ENCODE measurements at places on chromosomes 7 and 10. TPM values are rescaled to one million over a fixed set of nuclear protein-coding genes. Genes with fewer than 3 reads are reported as not detected.

- H3K36me3 ChIP-seq = no peaks in the 10 kb centered on the region
- H3K27me3 ChIP-seq = no peaks in the 10 kb centered on the region
- no peak overlapping the region for H3K4me3 ChIP-seq
- DNase-seq = no peak
- no peaks in the 10 kb centered on the region for H3K4me1 ChIP-seq
Observed at GRCh38 chr10:8159341-8160165, 105.1 kb downstream of the GATA3 start.

- no peak overlapping the region for H3K27ac ChIP-seq
- H3K4me1 ChIP-seq = no peaks in the 10 kb centered on the region
- H3K27me3 ChIP-seq = no peaks in the 10 kb centered on the region
- DNase-seq = no peak
- no peak overlapping the region for H3K4me3 ChIP-seq
Observed at GRCh38 chr10:78614267-78614666, 454.5 kb upstream of the ZMIZ1 start.

GRCh38 chr7:8386926-8387550 lies 46.4 kb upstream of the NXPH1 start:
- H3K27ac ChIP-seq = no peak overlapping the region
- no peaks in the 10 kb centered on the region for H3K4me1 ChIP-seq
- no peaks in the 10 kb centered on the region for H3K36me3 ChIP-seq
- no peak overlapping the region for H3K4me3 ChIP-seq
- no peak for DNase-seq

PCLO gene
- 28.3 TPM for total RNA-seq

MYL10 gene
- not detected for total RNA-seq

VPS37D gene
- total RNA-seq = 3.9 TPM

GRCh38 chr10:80173466-80173865 lies 31.9 kb downstream of the ANXA11 start:
- H3K4me1 ChIP-seq = peaks cover 19% of the 10 kb centered on the region
- no peaks in the 10 kb centered on the region for H3K36me3 ChIP-seq
- no peak overlapping the region for H3K4me3 ChIP-seq
- no peaks in the 10 kb centered on the region for H3K27me3 ChIP-seq
- H3K27ac ChIP-seq = no peak overlapping the region

TFPI2 gene
- total RNA-seq = not detected

- no peaks in the 10 kb centered on the region for H3K27me3 ChIP-seq
- DNase-seq = peak; percentile 39
- H3K4me1 ChIP-seq = peaks cover 2% of the 10 kb centered on the region
- H3K27ac ChIP-seq = no peak overlapping the region
Observed at GRCh38 chr7:80942261-80943041, 23.6 kb upstream of the SEMA3C start.

FAM200A gene
- 4.4 TPM for total RNA-seq

GRCh38 chr7:24652251-24652939 lies 79.1 kb downstream of the PALS2 start:
- no peaks in the 10 kb centered on the region for H3K4me1 ChIP-seq
- no peaks in the 10 kb centered on the region for H3K36me3 ChIP-seq
- H3K27me3 ChIP-seq = no peaks in the 10 kb centered on the region
- no peak for DNase-seq

FGFR2 gene
- total RNA-seq = 113 TPM

- no peaks in the 10 kb centered on the region for H3K27me3 ChIP-seq
- H3K36me3 ChIP-seq = no peaks in the 10 kb centered on the region
- no peak for DNase-seq
- no peak overlapping the region for H3K27ac ChIP-seq
- H3K4me3 ChIP-seq = no peak overlapping the region
Observed at GRCh38 chr10:14172336-14172950, 158.3 kb downstream of the FRMD4A start.

SLC39A12 gene
- not detected for total RNA-seq

GRCh38 chr7:111059833-111060232 lies 31.1 kb upstream of the LRRN3 start:
- H3K27me3 ChIP-seq = no peaks in the 10 kb centered on the region
- no peak overlapping the region for H3K27ac ChIP-seq
- no peaks in the 10 kb centered on the region for H3K4me1 ChIP-seq

DNA sequence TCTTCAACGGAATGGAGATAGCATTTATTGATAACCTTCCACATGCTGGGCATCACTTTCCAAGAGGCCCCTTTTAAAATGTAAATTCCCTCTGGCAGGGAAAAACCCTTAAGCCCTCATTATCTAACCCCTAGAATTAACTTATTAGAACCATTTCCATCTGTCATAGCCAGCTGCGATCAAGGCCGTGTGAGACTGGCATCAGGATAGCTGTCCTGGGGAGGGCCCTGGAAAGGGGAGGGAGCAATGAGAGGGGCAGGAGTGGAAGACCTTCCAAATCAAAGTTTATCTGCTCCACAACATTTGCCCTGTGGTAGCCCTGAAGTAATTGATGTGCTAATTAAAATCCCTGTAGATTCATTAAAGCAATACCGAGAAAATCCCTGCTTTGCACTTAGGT lies 45.0 kb upstream of the JAZF1 start:
- no peak overlapping the region for H3K27ac ChIP-seq
- no peaks in the 10 kb centered on the region for H3K4me1 ChIP-seq
- H3K4me3 ChIP-seq = no peak overlapping the region
- H3K36me3 ChIP-seq = no peaks in the 10 kb centered on the region
- no peaks in the 10 kb centered on the region for H3K27me3 ChIP-seq

- DNase-seq = no peak
- no peak overlapping the region for H3K27ac ChIP-seq
- no peak overlapping the region for H3K4me3 ChIP-seq
- no peaks in the 10 kb centered on the region for H3K4me1 ChIP-seq
Observed at GRCh38 chr7:112001091-112001826, 204.9 kb downstream of the DOCK4 start.

DNA sequence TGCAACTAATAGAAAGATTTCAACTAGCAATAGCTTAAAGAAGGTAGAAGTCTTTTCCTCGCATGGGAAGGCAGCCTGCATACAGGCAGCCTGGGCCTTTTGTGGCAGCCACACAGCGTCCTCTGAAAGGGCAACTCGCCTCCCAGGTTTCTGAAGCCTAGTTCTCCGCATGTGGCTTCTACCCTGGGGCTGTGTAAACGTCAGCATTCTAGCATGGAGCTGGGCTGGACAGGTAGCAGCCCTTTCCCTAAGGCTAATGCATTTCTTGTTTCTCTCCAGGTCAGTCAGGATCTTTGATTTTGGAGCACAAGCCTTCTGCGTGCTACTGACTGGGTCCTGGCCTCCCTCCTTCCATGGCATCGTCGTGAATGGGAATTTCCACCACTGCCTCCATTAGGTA lies 23.8 kb upstream of the SEC61G start:
- no peaks in the 10 kb centered on the region for H3K27me3 ChIP-seq
- DNase-seq = no peak
- no peaks in the 10 kb centered on the region for H3K36me3 ChIP-seq
- H3K27ac ChIP-seq = no peak overlapping the region
- H3K4me1 ChIP-seq = no peaks in the 10 kb centered on the region

HOXA10 gene
- not detected for total RNA-seq

GRCh38 chr10:93999401-93999851 lies 5.7 kb downstream of the PLCE1 start:
- H3K27me3 ChIP-seq = no peaks in the 10 kb centered on the region
- peaks cover 26% of the 10 kb centered on the region for H3K4me1 ChIP-seq
- peak; percentile 68 for DNase-seq
- no peaks in the 10 kb centered on the region for H3K36me3 ChIP-seq

TMEM140 gene
- total RNA-seq = 15.0 TPM

GRCh38 chr10:121357401-121357800 lies 240.8 kb downstream of the FGFR2 start:
- no peaks in the 10 kb centered on the region for H3K27me3 ChIP-seq
- H3K4me1 ChIP-seq = peaks cover 3% of the 10 kb centered on the region
- H3K36me3 ChIP-seq = no peaks in the 10 kb centered on the region

DNA sequence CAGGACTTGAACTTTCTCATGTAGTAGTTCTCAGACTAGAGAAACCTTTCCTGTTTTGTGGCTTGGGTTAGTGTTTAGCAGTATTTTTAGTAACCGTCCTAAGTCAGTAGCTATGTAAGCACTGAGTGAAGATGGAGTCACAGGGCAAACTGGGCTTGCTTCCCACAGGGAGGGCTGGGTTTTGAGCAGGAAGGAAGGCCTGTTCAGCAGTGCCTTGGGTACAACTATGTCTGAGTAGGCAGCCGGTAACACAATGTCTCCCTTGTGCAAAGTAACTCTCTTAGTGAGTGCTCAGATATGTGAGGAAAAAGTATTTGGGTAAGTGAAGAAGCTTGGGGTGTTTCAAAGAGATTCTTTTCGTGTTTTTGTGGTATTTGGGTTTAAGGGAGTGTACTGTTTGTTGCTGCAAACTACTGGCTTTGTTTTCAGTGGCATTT lies 96.4 kb downstream of the CCSER2 start:
- peak; percentile 96 for DNase-seq
- H3K36me3 ChIP-seq = no peaks in the 10 kb centered on the region
- H3K27ac ChIP-seq = peak overlapping the region; percentile 81
- H3K4me1 ChIP-seq = peaks cover 34% of the 10 kb centered on the region
- no peaks in the 10 kb centered on the region for H3K27me3 ChIP-seq
- peak overlapping the region; percentile 5 for H3K4me3 ChIP-seq

DNAJC1 gene
- 157 TPM for total RNA-seq

- DNase-seq = no peak
- H3K27me3 ChIP-seq = no peaks in the 10 kb centered on the region
- H3K27ac ChIP-seq = no peak overlapping the region
- no peak overlapping the region for H3K4me3 ChIP-seq
Observed at GRCh38 chr10:85645926-85646711, 720.5 kb downstream of the GRID1 start.

DNA sequence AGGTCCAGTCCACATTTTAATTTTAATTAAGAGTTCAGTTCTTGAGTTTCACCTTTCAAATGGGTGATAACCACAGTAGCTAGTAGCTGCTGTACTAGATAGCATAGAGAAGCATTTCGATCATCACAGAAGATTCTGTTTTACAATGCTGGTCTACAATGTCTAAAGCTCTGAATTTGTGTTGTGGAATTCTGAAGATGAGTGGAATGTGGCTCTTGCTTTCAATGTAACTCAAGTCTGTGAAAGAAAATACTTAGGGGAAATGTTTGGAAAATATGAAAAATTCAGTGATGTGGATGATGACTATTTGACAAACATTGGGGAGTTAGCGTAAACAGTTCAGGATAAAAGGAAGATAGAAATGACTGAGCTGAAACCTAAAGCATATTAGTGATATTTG lies 139.4 kb downstream of the GNAT3 start:
- DNase-seq = no peak
- no peaks in the 10 kb centered on the region for H3K36me3 ChIP-seq
- H3K27ac ChIP-seq = no peak overlapping the region
- H3K4me3 ChIP-seq = no peak overlapping the region
- no peaks in the 10 kb centered on the region for H3K4me1 ChIP-seq

GRCh38 chr7:49790209-49790608 lies 16.8 kb downstream of the VWC2 start:
- H3K4me3 ChIP-seq = no peak overlapping the region
- no peaks in the 10 kb centered on the region for H3K36me3 ChIP-seq
- H3K27ac ChIP-seq = no peak overlapping the region
- H3K4me1 ChIP-seq = peaks cover 2% of the 10 kb centered on the region
- no peaks in the 10 kb centered on the region for H3K27me3 ChIP-seq
- DNase-seq = no peak

- H3K4me3 ChIP-seq = no peak overlapping the region
- H3K4me1 ChIP-seq = no peaks in the 10 kb centered on the region
- no peaks in the 10 kb centered on the region for H3K27me3 ChIP-seq
- H3K36me3 ChIP-seq = no peaks in the 10 kb centered on the region
- DNase-seq = no peak
Observed at GRCh38 chr10:88392222-88392621, 190.9 kb downstream of the RNLS start.

- no peak for DNase-seq
- H3K27ac ChIP-seq = no peak overlapping the region
- no peaks in the 10 kb centered on the region for H3K36me3 ChIP-seq
Observed at GRCh38 chr7:97480772-97481390, 251.0 kb upstream of the TAC1 start.

GRCh38 chr10:101624526-101625102 lies 36.5 kb downstream of the DPCD start:
- H3K36me3 ChIP-seq = peaks cover 3% of the 10 kb centered on the region
- DNase-seq = no peak
- H3K27me3 ChIP-seq = no peaks in the 10 kb centered on the region
- H3K4me3 ChIP-seq = no peak overlapping the region

- no peaks in the 10 kb centered on the region for H3K27me3 ChIP-seq
- peaks cover 36% of the 10 kb centered on the region for H3K4me1 ChIP-seq
- H3K27ac ChIP-seq = no peak overlapping the region
- DNase-seq = no peak
Observed at GRCh38 chr7:133869556-133869955, 257.6 kb upstream of the LRGUK start.

DNA sequence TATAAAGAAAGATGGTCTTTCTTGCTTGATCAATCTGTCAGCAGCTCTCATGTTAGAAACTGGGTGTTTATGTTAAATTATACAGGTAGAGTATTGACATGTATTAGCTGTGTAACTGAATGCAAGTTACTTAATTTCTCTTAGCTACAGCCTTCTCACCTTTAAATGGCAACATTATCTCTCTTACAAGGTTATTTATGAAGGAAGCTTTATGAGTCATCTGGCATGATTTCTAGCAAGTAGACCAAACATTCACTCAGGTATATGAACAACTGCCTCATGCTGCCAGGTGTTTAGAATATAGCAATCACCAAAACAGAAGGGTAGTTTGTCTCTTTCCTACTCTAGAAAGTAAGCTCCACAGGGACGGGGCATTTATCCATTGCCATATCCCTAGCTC lies 8.5 kb downstream of the ARL4A start:
- H3K4me1 ChIP-seq = no peaks in the 10 kb centered on the region
- no peak overlapping the region for H3K27ac ChIP-seq
- no peaks in the 10 kb centered on the region for H3K36me3 ChIP-seq

- H3K36me3 ChIP-seq = no peaks in the 10 kb centered on the region
- H3K4me3 ChIP-seq = no peak overlapping the region
- no peaks in the 10 kb centered on the region for H3K27me3 ChIP-seq
- H3K4me1 ChIP-seq = no peaks in the 10 kb centered on the region
- no peak overlapping the region for H3K27ac ChIP-seq
Observed at GRCh38 chr7:118855290-118855689, 630.8 kb downstream of the ANKRD7 start.

KEL gene
- total RNA-seq = 0.54 TPM

- no peaks in the 10 kb centered on the region for H3K36me3 ChIP-seq
- H3K27ac ChIP-seq = peak overlapping the region; percentile 80
- no peaks in the 10 kb centered on the region for H3K27me3 ChIP-seq
- peak; percentile 91 for DNase-seq
Observed at GRCh38 chr10:85124603-85125051, 796.2 kb downstream of the CCSER2 start.

DNA sequence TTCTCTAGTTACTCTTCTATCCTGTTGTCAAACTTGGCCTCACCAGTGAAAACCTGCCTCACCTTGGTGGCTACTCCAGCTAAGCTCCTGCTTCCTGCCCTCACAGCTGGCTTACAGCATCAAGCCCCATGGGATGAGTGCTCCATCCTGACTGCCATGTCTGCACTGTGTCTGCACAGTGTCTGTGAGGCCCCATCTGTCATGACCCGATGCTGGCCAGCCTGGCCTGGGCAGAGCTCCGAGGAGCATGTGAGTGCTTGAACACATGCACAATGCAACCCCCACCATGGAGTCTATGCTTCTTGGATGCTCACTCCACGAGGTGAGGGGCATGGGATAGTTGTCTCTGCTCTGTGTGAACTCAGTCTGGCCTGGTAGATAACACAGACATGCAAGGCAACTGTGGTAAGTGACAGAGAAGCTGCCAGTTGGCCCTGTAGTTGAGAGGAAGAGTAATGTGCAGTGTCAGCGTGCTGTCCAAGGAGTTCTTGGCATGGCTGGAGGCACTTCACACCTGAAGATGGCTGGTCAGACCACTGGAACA lies 207.1 kb upstream of the ZNF32 start:
- no peak overlapping the region for H3K27ac ChIP-seq
- DNase-seq = no peak
- H3K36me3 ChIP-seq = no peaks in the 10 kb centered on the region
- H3K4me1 ChIP-seq = no peaks in the 10 kb centered on the region

Data from thyroid gland (tissue), 4 donors.